ENCODE measurements at places on chromosomes 12 and 14. TPM values are rescaled to one million over a fixed set of nuclear protein-coding genes. Genes with fewer than 3 reads are reported as not detected.

MAP1LC3B2 gene
- 1.5 TPM for total RNA-seq

CCDC177 gene
- total RNA-seq = not detected

GALNT8 gene
- 0.42 TPM for total RNA-seq

- DNase-seq = no peak
Observed at GRCh38 chr12:68305278-68305677, 26.9 kb downstream of the MDM1 start.

DNA sequence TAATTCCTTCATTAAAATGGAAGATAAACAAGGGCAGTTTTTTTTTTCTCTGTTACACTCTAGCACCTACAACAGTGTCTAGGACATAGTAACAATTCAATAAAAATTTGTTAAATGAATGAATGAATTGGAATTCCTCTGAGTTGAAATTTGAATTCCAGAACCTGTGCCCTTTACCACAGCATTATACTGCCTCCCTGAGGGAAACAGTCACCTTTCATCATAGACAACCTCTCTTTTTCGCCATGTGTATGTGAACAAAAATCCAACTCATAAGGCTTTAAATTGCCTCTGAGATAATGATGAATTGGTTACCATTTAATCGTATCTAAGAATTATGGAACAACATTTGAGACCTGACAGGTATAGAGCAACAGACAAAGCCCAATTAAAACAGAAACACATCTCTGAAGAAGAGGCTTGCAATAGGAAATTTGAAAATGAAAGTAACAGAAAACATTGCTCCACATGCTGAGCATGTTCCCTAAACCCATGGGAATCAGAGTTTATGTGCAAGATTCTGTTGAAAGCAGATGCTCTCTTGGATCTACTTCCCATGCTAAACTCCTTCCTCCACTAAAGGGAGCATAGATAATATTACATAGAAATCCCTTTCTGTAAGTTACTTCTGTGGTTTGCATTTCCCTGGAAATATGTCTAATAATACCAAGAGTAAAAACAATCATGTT lies 657.8 kb downstream of the GALC start:
- DNase-seq = no peak

GRCh38 chr12:94941440-94941862 lies 62.0 kb downstream of the NDUFA12 start:
- peak; percentile 73 for DNase-seq

DNA sequence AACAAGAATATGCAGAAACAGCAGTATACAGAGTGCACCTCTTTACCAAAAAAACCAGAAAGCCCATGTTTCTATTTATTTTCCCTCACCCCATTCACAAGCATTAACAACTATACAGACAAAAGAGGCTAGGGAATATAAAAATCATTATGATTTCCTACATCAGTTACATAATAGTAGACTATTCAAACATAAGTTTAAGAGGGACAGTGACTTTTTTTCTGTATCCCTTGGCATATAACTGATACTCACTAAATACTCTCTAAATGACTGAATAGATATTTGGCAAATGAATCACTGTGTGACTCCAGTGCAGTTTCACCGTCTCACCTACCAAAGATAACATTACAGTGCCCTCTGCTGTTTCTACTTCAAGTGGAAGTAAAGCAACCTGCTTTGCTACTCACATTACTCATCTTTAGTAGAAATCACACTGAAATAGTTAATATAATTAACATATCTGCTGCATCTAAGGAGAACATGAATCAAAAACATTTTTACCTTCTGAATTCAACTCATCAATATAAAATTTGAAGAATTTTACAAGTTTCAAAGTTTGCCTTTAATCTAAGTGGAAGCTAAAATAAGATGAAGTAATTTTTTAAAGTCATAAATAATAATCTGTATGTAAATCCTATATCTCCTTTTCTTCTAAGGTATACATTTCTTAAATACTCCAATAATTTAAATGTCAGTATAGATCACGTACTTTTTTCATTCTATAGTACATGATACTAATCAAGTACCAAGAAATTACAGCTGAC lies 103.8 kb downstream of the OSBPL8 start:
- peak; percentile 52 for DNase-seq

- DNase-seq = no peak
Observed at GRCh38 chr12:10697156-10697555, 23.3 kb upstream of the STYK1 start.

GRCh38 chr14:99887407-99887806 lies 94.2 kb downstream of the EML1 start:
- no peak for DNase-seq

GRCh38 chr12:91781114-91781513 lies 364.5 kb downstream of the BTG1 start:
- DNase-seq = no peak

DNA sequence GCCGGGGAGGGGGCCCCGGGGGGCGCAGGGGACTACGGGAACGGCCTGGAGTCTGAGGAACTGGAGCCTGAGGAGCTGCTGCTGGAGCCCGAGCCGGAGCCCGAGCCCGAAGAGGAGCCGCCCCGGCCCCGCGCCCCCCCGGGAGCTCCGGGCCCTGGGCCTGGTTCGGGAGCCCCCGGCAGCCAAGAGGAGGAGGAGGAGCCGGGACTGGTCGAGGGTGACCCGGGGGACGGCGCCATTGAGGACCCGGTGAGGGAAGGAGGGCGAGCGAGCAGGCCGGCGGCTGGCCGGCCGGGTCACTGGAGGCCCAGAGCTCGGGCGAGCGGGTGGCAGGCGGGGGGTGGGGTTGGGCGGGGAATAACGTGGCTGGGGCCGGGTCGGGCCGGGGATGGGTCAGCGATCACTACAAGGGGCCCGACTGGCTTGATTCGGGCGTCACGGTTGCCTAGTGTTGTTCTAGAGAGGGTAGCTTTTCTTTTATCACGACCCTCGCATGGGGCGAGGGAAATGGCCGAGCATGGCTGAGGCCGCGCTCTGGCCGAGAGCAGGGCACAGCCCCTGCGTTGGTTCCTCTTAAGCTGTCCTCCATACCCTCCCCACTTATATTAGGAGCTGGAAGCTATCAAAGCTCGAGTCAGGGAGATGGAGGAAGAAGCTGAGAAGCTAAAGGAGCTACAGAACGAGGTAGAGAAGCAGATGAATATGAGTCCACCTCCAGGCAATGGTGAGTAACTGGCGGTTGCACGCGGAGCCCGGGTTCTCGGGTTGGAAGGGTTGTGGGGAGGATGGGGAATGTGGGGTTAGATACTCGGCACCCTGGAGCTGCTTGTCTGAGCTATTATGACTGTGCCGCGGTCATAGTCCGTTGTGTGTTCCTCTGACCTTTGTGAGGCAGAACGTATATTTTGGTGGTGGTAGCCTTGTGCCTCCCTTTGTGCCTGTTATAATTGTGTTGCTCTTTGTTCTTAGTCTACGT lies 603 bp downstream of the PABPN1 start:
- DNase-seq = peak; percentile 76

GRCh38 chr14:91284146-91284790 lies 39.8 kb upstream of the GPR68 start:
- no peak for DNase-seq

- no peak for DNase-seq
Observed at GRCh38 chr12:122520676-122521075, 6.1 kb downstream of the RSRC2 start.

DNA sequence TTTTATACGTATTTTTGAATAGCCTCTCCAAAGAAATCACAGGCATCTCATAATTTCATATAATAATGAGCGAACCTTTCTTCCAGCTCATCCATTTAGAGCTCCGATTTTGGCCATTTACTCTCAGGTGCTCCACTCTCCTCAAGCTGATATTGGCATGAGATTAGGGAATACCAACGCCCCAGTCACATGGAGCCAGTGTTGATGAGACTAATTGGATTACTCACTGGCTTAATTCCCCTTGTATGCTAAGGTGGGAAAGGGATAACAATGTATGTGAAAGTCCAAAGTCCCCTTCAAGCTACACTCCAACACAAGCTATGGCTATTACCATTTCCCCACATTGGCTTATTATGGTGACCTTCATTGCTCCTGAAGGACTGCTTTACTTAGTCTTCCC lies 76.6 kb upstream of the NAV3 start:
- no peak for DNase-seq

- no peak for DNase-seq
Observed at GRCh38 chr12:13436696-13437391, 240.3 kb downstream of the EMP1 start.

- DNase-seq = no peak
Observed at GRCh38 chr12:26622601-26623000, 210.4 kb downstream of the ITPR2 start.

DNA sequence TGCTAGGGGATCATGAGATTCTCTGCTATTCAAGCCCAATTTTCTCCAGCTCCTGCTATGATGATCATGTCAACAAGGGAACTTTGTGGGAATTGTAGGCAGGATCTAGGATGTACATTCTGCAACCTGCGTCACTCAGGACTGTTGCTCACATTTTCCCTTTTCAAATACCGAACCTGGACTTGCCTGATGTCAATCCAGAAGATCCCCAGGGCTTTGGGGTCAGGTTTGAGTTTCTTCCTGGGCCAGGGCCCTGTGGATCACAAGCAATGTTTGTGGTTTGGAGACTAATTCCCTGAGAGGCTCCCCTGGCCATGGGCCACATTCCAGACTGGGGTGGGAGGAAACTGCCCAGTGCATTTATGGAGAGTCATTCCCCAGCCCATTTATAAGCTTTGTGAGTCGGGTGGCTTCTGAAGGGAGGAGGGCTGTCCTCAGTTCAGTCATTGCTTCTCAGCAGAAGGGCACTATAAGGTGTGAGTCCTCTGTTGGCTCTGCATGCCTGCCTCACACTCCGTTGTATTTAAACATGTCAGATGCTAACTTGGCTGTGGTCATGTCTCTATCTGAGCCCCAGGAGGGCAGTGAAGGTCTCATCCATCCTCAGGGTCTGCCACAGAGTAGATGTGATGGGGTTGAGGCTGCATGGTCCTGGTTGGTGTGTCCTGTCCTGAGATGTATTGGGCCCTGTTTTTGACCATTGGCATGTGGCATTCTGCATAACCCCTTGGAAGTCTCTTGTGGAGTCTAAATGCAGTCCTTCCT lies 6.5 kb downstream of the KRT86 start:
- no peak for DNase-seq

GRCh38 chr12:56979628-56980027 lies 22.2 kb upstream of the RDH16 start:
- DNase-seq = no peak

DNA sequence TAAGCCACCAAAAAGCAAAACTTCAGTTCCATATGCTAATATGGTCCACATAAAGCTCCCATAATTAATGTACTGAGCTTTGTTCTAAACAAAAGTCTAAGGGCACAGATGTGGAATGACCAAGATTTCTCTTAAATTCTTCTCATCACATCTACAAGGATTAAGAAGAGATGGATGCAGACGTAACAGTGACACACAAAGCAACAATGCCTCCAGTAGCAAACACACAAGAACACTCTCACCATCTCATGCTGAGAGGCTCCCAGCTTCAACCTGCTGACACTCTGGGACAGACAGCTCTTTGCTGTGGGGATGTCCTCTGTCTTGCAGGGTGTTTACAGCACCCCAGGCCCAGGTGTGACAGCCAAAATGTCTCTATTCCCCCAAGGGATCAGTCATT lies 48.2 kb downstream of the SETD3 start:
- DNase-seq = no peak

DNA sequence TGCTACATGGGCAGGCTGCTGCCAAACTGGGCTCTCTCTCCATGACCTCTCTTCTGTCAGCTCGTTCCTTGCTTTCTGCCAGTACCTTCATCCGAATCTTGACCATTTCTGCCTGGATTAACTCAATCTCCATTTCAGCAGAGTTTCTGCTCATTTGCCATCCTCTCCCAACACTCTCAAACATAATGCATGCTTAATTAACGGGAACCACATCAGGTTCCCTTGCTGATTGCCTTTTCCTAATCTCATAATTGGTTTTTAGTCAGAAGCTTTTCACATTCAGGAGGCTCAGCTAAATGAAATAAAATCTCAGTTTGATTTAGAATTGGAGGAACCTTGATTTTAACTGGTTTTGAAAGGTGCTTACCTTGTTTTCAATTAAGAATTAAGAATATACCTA lies 127.3 kb downstream of the SLC5A8 start:
- no peak for DNase-seq

DNA sequence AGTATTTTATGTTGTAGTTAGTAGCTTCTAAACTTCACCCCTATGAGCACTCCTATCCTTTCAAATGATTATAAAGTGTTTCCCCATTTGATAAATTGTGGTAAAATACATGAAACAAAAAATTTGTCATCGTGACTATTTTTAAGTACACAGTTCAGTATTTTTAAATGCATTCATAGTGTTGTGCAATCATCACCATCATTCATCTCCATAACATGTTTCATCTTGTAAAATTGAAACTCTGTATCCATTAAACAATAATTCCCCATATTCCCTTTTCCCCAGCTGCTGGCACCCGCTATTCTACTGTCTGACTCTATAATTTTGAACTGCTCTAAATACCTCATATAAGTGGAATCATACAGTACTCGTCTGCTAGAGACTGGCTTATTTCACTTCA lies 52.5 kb downstream of the ATP23 start:
- no peak for DNase-seq

- no peak for DNase-seq
Observed at GRCh38 chr14:68174446-68174845, 354.9 kb downstream of the RAD51B start.

GRCh38 chr14:35336494-35337268 lies 44.5 kb downstream of the PSMA6 start:
- no peak for DNase-seq

Data from activated naive CD4-positive, alpha-beta T cell treated with anti-CD3 and anti-CD28 coated beads for 36 hours (primary cell).